ENCODE measurements at places on chromosomes 7 and 10. TPM values are rescaled to one million over a fixed set of nuclear protein-coding genes. Genes with fewer than 3 reads are reported as not detected.

GARIN1A gene
- 3.7 TPM for total RNA-seq

AKR1C4 gene
- not detected for total RNA-seq

KIAA1549 gene
- total RNA-seq: 1.4 TPM

TYW1 gene
- total RNA-seq: 14.2 TPM

AKR1D1 gene
- total RNA-seq: not detected

RHOBTB1 gene
- 24.4 TPM for total RNA-seq

RTKN2 gene
- total RNA-seq: 2.3 TPM

FAM131B gene
- total RNA-seq: 0.37 TPM

DNA sequence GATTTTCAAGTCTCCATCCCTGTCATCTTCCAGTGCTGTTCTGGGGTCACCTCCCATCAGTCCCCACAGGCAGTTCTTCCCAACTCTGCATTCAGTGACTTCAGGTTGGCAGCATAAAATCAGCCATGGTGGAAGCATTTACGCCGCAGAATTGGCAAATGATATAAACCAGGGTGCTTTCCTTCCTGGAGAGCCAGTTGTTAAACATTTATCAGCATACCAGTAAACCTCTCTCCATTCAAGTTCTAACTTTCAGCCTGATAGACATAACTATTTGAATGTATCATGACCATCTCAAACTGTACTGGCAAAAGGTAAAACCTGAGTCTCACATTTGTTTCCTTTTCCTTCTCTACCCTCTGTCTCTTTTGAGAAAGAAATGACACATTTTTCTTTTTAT is 69.7 kb upstream of the ITPRID1 start:
- DNase-seq: no peak

- DNase-seq: no peak
Measured at GRCh38 chr10:14837003-14837756, 657 bp downstream of the CDNF start.

DNA sequence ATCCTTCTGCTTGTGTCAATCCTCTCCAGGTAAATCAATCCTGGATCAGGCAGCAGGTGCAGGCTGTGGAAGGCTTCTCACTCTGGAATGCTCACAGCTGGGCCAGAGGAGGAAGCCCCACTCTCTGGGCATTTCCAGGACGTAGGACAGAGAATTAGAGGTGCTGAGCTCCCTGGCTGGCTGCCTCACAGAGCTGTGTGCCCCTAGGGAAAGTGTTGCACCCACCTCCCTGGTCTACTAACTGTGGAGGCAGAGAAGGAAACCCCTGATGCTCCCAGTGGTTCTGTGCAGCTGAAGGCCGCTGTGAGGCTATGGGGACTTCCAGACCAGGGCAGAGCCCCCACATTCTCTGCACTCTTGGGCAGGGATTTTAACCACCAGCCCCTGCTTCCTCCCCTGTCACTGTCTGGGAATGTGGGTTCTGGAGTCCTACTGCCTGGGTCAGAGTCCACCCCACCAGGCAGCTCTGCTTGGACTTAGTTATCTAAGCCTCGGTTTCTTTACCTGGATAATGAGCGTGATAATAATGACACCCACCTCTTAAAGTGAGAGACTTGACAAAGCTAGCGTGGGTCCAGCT is 73.5 kb upstream of the EEPD1 start:
- no peak for DNase-seq

DNA sequence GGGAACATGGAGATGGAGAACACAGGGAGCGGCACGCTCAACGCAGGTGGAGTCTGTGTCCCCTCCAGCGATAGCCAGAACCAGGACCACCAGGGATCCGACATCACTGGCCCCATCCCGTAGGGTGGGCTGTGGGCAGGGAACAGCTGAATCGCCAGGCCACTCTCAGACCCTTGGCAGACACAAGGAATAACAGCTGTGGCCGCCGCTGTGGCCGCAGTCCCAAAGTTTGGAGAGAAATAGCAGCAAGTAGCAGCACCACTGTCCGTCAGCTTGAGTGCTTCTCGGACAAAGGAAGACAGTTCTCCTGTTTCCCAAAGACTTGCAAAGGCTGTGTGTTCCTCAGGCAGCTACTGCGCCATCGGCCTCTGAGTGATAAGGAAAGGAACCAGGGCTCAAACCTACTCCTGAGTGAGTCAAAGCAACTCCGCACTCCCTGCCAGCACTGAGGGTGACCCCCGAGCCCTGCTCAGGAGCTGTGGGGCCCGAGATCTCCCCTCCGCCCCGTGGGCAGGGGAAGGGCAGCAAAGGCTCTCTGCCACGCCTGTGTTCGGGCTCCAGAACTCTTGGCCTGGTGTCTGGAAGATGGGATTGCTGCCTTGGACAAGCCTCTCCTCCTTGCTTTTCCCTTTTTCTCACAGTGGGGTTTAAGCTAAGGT is 82.3 kb upstream of the FAM20C start:
- no peak for DNase-seq

- no peak for DNase-seq
Measured at GRCh38 chr10:126673565-126673964, 3.1 kb upstream of the C10orf90 start.

DNA sequence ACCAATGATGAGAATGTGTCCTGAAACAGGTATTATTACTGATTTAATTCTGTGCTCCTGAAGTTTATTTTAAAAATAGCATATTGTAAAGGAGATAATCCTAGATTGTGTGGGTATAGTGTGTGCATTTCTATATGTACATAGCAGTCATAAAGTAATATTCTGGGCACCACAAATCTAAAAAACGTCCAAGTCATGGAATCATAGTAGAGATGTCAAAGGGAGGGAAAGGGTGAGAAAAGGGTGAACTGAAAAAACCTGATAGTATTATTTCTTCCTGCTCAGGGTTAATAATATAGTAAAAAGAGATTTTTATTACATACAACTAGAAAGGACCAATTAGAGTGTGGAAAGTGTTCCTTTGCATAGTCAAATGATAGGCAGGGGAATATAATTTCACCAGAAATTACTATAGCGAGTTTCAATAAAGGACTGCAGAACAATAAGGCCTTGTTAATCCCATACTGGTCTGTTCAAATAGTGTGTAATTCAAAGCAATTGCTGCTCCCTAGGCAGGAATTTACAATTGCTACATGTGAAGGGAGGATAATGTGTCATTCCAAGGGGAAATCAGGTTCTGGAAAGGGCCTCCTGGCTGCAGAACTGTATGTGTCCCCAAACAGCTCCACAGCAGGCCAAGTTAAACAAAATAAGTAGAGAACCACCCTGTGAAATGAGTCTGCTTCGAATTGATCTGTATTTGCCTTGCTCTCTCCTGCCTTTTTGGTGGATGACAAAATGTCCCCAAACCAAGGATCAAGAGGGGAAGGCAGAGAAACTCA is 42.5 kb upstream of the KMT2E start:
- no peak for DNase-seq

DNA sequence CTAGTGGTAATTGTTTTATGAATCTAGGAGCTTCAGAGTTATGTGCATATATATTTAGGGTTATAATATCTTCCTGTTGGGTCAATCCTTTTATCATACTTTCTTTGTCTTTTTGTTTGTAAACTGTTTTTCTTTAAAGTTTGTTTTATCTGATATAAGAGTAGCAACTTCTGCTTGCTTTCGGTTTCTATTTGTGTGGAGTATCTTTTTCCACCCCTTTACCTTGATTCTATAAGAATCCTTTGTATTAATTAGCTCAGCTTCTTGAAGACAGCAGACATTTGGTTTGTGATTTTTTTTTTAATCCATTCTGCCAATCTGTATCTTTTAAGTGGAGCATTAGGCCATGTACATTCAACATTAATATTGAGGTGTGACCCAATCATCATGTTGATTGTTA is 9.3 kb downstream of the CASP7 start:
- no peak for DNase-seq

- no peak for DNase-seq
Measured at GRCh38 chr10:30039988-30040387, 19.4 kb downstream of the JCAD start.

DNA sequence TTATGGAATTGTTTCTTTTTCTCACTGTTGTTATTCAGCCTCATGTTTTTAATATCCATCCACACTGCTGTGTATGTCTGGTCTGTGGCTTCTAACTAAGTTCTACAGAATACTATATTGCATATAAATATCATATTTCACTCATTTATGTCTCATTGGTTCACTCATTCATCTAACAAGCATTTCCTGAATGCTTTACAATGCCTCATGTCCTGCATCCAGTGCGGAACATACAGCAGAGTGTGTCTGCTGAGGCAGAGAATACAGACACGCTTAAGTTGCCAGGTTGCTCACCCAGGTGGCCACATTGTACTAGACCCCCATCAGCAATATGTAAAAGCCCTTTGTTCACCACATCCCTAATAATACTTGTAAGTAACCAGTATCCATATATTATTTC is 111.8 kb upstream of the CNTNAP2 start:
- DNase-seq: no peak

- DNase-seq: no peak
Measured at GRCh38 chr7:90706072-90706716, 110.1 kb downstream of the CDK14 start.

DNA sequence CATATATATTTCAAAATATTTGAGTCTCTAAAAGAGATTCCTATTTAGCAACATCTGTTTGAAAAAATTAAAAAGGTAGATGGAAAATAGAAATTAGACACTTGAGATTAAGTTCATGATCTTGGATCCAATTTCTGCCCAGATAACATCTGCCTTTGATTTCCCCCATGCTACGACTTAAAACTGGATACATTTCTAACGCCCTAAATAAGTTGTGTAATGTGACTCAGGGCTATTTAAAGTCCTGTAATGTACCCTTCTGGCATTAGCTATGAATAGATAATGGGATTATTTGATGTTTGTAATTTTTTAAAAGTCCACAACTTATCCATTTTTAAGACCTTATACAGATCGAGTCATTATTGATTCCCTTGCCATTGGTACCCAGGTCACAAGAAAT is 23.4 kb downstream of the CFAP43 start:
- no peak for DNase-seq

- peak; percentile 51 for DNase-seq
Measured at GRCh38 chr7:299628-300027, 9.7 kb downstream of the FOXL3 start.

- no peak for DNase-seq
Measured at GRCh38 chr10:118564652-118565051, 30.8 kb downstream of the PRLHR start.

GRCh38 chr7:73602721-73603651 is 21.3 kb downstream of the MLXIPL start:
- DNase-seq: no peak

GRCh38 chr7:158361326-158361946 is 226.2 kb downstream of the PTPRN2 start:
- DNase-seq: peak; percentile 63

DNA sequence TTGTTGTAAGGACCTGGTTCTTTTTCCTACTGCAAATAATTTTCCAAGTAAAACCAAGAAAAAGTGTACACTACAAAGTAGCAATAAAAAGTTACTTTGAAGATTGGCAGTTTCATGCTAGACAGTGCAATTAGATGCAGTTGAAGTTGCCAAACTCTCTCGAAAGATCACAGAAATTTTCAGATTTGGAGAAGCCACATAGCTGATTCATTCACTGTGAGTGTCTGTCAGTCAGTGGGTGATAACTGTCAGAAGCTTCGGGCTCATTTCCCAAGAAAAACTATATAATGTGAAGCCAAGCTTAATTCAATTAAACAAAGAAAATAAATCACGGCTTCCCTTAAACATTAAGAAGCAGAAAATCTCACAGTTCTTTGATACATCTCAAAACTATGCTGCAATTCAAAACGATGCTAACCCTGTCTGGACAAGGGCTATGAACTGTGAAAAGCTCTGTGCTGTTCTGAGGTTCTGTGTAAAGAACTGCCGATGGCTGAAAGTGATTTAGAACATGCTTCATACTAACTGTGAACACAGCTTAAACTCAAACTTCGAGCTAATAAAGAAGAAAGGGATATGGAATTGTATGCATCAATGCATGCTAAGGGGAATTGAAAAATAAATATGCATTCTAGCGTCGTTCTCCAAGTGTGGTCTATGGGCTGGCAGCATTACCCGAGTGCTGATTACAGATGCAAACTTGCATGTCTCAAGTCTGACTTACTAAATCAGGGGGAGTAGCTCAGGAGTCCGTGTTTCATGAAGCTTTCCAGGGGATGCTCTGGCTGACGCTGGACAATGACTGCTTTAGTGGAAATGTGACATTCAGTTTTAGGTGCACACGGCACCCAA is 557.4 kb downstream of the CALN1 start:
- no peak for DNase-seq

DNA sequence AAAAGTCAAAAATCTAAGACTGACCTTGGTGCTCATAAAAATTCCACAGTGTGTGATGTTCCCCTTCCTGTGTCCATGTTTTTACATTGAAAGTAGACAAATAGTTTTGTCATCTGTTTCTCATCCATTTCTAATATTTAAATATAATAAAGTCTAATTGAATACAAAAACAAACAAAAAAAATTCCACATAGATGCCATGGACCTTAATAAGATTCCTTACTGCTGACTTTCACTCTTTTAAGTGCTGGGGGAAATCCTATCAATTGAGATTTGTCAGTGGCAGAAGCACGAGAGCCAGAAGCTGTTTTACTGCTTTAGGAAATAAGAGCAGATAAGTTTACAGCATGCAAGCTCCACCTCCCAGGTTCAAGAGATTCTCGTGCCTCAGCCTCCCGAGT is 310.0 kb downstream of the ABCA13 start:
- DNase-seq: no peak

DNA sequence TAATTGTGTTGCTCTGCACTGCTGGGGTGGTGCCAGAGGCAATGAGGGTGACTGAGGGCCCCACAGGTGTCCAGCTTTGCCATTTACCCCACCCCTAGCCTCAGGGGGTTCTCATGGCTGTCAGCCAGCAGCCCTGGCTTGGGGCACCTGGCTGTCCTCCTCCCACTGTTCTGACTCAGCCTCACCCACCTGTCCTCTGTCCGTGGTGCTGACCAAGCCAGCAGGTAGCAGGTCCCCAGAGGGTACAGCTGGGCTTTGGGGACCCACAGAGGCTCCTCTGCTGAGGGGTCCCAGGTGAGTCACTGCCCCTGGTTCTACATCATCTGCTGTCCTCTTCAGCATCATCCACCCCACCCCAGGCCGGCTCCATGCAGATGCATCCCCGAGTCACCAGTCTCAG is 32.2 kb upstream of the ZNF716 start:
- peak; percentile 43 for DNase-seq
